ENCODE measurements at places on chromosomes 4 and X. TPM values are rescaled to one million over a fixed set of nuclear protein-coding genes. Genes with fewer than 3 reads are reported as not detected.

The POF1B gene
- 0.12 TPM for polyA plus RNA-seq

DNA sequence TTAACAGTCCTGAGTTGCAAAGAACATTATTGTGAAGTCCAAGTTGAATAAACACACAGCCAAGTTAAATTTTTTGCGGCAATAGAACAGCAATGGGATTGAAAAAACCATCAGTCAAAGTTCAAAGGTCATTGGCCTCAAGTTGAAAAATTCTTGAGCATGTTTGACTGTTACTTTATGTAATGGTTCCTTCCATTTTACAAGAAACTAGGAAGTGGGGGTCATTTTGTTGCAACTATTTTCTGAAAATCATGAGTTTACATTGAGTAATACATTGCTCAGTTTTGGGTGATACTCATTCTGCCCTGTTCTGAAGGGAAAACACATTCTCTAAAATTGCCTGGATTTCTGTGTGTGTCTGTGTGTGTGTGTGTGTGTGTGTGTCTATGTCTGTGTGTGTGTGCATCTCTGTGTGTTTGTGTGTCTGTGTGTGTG, 5.2 kb upstream of the IRF2 start:
- no peak for DNase-seq

- no peak for DNase-seq
Observed at GRCh38 chr4:17866810-17867209, 56.0 kb downstream of the NCAPG start.

GRCh38 chr4:145851511-145852201, 87.0 kb downstream of the ZNF827 start:
- DNase-seq: no peak
